ENCODE measurements at places on chromosomes 6 and 20.

DNA sequence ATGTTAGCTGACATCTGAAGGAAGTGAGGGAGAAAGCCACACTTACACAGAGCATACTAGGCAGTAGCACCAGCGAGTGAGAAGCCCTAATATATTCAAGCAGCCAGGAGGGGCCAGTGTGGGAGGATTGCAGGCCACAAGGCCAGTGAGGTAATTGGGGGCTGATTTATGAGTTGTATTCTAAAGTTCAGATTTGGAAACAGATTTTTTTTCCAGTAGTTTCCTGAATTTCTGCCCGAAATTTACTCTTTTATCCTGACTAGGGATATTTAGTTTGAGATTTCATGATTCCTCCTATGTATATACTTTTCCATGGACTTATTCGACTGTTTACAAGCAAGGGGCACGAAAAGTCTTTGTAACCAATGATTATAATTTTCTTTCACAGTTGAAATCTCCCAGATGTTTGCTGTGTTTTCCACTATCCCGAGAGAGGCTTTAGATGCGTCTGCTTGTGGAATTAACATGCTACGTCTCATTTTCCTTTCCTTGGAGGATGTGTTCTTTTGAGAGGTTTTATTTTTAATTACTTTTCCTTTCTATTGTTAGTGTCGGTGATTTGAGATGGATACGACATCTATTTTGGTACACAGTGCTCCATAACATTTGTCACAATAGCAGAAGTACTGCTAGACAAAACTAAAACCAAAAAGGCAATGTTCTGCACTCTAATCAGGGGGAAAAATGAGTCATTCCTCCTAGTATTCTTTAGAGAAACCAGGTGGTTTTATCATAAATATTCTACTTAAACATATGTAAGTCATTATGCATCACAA is 356.3 kb upstream of the HSF2 start:
- no peak for DNase-seq

DNA sequence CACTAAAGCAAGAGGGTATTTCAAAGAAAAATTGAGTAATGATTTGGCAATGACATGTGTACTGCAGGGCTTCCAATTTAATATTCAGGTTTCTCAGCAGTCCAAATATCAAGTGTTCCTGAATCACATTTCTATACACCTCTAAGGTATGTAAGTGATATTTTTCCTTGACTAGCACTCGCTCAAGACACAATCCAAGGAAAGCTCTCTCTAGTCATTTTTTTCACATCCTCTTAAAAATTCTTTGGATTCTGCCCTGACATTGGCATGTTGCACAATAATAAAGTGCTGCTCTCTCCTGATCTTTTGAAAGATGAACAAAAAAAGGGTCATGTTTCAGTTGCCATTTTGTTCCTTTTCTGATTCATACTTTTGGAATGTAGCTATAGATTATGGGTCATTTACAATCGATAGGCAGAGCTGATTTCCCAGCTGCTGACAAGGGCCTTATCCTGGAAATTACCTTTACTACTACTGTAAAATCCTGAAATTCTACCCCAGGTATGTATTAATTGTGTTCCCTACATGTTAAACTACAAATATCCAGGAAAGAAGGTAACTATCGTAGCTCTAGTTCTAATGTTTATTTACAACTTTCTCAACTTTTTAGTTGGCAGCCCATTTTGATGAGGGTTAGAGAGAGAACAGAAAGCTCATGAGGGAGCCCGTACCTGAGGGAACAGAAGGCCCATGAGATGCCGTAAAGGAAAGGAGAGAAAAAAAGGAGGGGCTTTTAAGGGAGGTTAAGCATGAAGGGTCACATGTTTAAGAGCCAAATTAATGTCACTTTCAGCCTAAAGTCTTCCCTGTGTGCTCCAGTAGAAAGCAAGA is 22.2 kb upstream of the ADGRG6 start:
- DNase-seq = no peak

GRCh38 chr6:125262016-125263013 is 39.5 kb downstream of the HDDC2 start:
- DNase-seq = no peak

GRCh38 chr6:6305575-6305974 is 14.9 kb downstream of the F13A1 start:
- DNase-seq = no peak

DNA sequence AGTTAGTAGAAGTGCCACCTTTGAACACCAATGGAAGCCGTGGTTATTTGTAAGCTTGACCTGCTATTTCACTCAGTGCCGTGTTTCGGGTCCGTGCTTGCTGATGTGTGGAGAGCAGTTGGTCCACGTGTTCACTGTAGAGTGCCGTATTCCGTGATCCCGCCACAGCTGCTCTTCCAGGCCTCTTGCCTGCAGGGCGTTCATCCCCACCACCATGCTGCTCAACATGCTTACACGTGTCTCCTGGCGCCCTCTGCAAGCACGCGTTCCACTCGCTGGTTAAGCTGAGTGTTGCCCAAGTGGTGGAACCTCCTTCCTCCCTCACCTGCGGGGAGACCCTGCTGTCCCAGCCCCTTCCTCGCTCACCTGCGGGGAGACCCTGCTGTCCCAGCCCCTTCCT is 28.0 kb upstream of the DACT2 start:
- DNase-seq = no peak

DNA sequence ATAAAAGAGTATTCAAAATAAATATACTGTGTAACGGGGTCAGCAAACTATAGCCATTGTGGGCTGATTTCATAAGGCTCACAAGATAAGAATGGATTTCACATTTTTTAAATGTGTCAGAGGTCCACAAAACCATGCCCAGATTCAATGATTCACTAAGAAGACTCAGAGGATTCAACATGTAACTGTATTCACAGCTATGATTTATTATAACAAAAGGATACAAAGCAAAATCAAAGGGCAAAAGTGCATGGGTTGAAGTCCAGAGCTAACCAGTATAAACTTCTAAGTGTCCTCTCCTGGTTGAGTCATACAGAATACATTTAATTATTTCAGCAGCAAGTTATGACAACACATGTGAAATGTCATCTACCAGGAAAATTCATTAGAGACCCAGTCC is 49.2 kb downstream of the TBC1D32 start:
- no peak for DNase-seq

- no peak for DNase-seq
These were observed 522 bp upstream of the EPB41L1 start for GRCh38 chr20:36153736-36154699.

GRCh38 chr6:132511210-132511830 is 1.6 kb downstream of the STX7 start:
- DNase-seq = no peak

DNA sequence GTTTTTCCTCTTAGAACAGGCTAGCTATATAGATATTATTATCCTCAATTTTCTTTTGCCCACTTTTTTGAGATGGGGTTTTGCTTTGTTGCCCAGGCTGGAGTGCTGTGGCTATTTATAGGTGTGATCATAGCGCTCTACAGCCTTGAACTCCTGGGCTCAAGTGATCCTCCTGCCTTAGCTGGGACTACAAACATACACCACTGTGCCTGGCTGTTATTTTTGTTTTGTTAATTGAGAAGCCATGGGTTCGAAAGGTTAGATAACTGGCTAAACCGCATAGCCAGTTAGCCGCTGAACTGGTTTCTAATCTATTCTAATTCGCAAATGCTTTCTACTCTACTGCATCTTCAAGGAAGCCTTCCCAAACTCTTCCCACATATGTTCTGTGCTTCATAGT is 425.8 kb downstream of the CDKAL1 start:
- no peak for DNase-seq
